ENCODE measurements at places on chromosomes 12 and 14.
A peak's percentile ranks its signal among the peaks of the same experiment; 100 is the strongest.

DNA sequence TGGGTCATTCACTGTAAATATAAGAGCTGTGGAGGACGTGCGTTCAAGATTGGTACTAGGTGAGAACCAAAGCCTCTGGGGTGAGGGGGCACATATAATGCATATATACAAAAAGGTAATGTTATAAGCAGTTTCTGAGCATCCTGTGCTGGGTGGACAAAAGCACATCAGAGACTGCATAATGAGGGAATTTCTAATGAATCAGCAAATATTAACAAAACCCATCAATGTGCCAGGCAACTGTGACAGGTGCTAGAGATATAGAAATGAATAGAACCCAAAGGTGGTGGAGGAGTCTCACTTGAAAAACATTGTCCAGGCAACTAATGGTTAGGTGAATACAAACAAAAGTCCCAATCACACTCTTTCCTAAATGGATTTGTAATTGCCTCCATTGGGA is 74.7 kb downstream of the GPR65 start:
- no peak for DNase-seq

DNA sequence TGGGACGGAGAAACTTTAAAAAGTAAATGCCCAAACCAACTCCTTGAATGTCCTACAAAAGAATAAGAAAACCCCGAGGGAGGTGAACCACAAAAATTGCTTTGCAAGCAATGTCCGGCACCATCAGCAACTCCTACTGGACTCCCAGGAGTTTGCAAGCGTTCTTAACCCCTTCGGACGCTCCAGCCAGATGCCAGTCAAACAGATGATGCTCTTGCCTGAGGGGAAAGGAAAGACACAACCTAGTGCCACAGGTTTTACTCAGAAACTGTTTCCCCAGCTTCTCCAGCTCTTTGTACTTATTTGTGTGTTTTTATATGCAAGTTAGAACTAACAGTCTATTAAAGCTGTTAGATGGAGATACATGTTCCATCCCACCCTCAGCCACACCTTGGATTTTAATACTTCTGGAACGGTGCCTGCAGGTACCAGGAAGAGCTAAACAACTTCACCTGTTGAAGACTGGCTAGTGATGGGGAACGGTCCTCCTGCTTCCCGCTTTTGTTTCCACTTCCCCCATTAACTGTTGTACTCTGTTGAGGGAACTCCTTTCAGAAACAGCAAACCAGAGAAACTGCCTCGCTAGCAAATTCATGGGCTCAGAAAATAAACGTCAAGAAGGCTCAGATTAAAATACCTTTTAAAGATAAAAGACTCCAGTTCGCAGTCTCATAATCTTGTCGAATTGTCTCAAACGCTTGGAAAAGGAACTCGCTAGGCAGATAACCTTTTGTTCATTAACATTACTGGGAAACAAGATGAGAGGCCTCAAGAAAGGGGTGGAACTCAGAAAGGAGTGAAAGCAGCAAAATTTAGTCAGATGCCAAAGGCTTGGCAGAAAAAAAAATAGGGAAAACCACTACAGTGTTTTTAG is 1.1 kb upstream of the FERMT2 start:
- DNase-seq: no peak

DNA sequence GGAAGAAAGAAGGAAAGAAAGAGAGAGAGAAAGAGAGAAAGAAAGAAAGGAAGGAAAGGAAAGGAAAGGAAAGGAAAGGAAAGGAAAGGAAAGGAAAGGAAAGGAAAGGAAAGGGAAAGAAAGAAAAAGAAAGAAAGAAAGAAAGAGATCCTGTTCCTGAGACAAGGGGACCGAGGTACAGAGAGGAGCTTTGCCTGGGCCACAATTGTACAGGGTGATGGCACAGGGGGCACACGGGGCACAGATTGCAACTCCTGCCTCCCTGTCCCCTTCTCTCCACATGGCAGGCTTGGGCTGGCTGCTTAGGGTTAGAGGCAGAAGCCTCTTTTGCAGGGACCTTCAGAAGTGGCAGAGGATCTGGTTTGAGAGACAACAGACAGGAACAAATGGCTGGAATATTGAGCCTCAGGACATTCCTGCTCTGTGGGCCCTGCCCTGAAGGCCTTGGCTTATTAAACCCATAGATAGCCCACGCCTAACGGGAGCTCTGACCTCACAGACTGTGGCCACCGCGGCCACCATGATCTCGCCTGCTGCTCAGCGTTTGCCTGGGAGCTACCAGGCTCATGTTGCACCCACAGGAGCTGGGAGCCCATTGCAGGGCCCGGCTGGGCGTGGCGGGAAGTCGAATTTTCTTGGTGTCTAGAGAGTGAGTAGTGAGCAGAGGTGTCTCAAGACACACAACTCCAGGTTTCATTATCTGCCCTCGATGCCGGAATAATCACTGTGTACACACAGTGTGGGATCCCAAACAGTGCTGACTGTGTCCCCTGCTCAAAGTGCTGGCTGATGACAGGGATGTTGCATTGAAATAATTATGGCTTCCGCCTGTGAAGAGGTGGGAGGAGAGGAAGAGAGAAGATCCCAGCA is 147.9 kb upstream of the NCOR2 start:
- DNase-seq: no peak

- DNase-seq: no peak
These were observed 8.0 kb upstream of the GPR84 start for GRCh38 chr12:54372113-54372806.

- no peak for DNase-seq
These were observed 33.4 kb downstream of the TSPAN9 start for GRCh38 chr12:3110578-3110977.

DNA sequence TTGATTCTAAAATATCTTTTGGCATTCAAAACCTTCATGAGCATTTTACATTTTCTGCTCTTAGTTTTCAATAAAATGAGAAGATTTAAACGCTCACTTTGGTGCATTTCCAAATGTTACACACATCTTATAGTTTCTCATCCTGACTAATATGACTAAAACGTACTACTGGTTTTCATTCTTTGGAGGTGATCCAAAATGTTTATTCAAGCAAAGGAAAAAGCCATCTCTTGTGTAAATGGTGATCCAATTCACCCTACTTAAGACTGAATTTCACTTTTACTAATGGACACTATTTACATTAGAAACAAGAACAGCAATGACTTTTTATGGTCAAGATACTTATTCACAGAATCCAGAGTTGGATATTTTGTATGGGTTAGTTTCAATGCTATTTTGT is 86.6 kb downstream of the KITLG start:
- DNase-seq: no peak

- DNase-seq: peak; percentile 38
These were observed 236.4 kb downstream of the PCNX1 start for GRCh38 chr14:71143381-71144290.

GRCh38 chr14:88208858-88209257 is 114.2 kb downstream of the KCNK10 start:
- DNase-seq: no peak

- DNase-seq: no peak
These were observed 83.3 kb downstream of the DAAM1 start for GRCh38 chr14:59271734-59272133.

DNA sequence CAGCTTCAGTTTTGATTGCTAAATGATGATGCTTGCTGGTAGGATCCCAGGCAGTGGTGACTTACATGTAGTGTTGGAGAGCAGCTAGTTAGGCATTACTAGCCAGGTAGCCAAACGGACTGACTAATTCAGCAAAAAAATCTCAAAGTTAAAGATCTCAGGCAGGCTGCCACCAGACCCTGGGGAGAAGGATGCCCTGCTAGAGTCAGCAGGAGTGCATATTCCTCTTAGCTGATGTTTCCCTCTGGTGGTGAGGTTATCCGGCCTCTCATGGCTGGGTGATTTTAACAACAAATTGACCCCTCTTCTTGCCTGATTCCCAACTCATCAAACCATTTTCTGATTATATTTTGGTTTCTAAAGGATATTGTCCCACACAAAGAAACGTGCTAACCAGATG is 2.8 kb downstream of the EFS start:
- DNase-seq: no peak

GRCh38 chr12:26496170-26496569 is 300.8 kb downstream of the SSPN start:
- no peak for DNase-seq

- no peak for DNase-seq
These were observed 41.2 kb upstream of the C12orf75 start for GRCh38 chr12:105289114-105289904.

- no peak for DNase-seq
These were observed 682 bp downstream of the ERBB3 start for GRCh38 chr12:56080556-56081138.

DNA sequence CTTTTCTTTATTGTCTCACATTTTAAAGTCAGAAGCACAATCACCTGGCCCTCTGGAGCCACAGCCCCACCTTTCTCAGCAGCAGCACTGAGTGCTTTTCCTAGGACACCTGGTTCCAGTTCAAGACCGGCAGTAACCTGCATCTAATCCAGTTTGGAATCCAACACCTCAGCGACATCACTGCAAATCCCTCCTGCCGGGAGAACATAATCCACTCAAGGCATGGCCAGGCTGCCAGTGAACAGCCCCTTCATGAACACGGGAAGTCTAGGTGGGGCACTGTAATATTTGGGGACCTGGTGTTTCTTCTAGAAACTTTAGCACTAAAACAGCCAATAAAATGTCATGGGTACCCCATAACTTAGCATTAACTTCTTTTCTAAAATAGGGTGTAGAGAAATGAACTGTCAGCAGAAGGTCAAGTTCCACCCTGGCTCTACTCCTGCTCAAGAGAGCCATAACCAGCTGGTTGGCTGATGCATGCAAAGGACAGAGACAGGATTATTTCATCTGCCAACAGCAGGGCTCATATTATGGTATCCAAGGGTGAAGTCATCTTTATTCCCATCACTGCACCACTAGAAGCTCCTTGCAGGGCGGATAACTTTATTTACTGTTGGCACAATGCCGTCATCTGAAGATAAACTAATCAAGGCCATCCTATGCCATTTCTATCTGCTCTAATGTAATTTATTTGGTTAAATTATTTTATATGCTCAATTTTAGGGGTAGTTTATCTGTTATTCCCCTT is 76.7 kb downstream of the TTC7B start:
- DNase-seq: no peak

GRCh38 chr12:2251526-2252209 is 198.9 kb downstream of the CACNA1C start:
- no peak for DNase-seq
